Hematopoietic multipotent progenitor cell treated with erythropoietin and hydrocortisone succinate and interleukin-3 and kit ligand, for 15 days (in vitro differentiated cells): ENCODE measurements at places on chromosomes 1 and 21.

DNA sequence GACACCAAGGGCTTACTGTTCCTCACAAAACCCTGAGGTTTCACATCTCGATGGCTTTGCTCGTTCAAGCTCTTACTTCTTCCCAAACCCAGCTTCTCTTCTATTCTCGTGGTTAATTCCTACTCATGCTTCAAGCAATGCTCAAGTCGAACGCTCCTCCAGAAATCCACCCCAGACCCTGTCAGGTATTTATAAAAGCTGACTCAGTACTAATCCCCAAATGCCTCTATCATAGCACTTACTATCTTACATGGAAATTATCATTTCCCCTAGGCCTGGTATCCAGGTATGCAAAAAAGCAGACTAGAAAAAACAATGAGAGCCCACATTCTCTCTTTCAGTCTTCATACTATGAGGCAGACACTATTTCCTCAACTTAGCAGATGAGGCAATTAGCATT is 6.3 kb downstream of the EBNA1BP2 start:
- no peak for DNase-seq

DNA sequence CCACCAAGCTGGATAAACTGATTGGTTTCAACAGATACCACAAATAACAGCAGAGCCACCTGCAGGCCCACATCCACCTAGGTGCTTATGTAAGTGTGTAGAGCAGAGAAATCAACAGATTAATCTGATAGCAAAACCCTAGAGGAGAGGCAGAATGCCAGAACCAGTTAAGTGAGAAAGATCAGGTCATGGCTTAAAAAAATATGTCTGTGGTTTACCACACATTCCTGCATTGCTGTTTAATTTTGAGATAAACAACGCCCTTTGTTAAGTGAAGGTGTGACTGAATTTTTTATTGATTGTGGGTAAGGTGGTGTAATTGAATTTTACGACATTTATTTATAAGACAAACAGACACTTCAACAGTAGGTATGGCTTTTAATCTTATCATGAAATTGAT is 21.2 kb downstream of the CRNN start:
- DNase-seq, result no peak

DNA sequence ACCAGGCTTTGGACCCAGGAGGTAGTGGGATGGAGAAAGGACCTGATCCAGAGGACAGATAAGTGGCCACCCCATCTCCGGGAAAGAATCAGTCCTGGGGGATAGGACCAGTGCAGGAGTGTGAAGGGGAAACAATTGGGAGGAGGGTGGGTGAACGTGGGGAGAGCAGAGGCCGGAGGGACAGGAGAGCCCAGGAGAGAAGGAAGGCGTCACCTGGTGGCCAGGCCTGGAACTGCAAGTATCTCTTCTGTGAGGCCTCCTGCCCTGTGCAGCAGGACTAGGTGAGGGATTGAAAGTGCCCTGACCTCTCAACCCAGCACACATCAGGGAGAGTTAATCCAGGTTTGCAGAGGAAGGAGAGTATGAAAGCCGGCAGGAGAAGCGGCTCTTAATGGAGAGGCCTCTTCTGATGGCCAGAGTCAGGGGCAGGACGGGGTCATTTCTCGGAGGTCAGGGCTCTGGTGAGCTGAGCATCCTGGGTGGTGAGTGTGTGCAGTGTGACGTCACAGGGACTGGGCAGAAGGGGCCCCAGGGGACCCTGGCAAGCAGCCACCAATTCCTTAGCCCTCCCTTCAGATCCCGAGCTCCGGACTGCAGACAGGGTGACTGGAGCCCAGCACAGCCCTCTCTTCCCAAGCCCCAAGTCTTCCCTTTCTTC is 9.2 kb upstream of the LAD1 start:
- peak; percentile 71 for DNase-seq

DNA sequence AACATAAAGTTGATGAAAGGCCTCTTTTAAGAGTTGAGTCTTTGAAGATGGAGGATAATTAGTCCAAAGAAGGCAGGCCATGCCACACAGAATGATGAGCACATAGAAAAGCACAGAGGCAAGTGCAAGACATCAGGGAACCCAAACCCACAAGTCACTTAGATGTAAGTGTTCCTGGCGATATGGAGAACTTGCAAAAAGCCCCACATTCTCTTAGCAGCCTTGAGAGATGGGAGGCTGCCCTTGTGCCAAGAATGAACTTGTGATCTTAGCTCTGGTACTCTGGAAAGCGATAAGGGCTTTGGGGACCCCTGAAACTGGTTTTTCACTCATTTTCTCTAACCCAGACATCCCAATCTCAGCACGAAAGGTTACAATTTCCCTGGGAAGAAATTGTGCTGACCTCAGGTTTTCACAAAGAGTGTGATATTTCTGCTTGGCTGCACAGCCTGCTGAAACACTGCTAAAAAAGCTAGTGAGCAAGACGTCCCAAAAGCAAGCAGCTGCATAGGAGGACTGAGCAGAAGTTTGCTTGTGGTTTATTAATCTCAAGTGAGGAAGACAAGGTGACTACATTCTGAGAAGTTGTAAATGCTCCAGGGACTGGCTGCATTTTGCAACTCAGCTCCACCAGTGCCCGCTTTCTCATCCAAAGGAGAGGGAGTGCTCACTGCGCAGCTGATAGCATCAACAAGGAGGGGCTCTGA is 496.9 kb upstream of the CAMK1G start:
- DNase-seq, result no peak

DNA sequence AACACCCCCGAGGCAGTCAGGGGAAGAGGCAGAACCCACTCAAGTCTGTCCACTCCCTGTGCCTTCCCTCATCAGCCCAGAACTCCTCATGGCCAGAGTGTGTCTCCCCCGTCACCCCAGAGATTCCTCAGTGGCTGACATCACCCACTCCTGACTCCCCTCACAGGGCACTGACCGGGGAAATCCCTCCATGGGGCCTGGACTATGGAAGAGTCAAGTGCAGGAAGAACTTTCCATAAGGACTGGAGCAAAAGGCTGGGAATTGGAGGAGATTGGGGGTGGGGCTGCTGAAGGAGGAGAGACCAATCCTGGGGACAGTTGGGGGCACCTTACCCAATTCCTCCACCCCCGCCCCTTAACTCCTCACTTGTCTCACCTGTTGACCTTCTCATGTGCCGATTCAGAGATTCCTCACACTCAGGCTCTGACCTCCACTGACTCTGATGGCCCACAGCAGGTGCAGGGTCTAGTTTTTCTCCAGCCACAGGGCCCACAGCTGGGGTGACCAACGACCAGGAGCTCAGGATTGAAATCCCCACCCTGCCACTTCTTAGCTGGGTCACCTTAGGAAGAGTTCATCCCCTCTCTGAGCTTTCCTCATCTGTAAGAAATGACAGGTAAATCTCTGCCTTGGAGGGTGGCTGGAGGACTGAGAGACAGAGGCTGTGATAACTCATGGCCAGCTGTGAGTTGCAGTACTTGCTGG is 481 bp upstream of the EXTL1 start:
- no peak for DNase-seq

DNA sequence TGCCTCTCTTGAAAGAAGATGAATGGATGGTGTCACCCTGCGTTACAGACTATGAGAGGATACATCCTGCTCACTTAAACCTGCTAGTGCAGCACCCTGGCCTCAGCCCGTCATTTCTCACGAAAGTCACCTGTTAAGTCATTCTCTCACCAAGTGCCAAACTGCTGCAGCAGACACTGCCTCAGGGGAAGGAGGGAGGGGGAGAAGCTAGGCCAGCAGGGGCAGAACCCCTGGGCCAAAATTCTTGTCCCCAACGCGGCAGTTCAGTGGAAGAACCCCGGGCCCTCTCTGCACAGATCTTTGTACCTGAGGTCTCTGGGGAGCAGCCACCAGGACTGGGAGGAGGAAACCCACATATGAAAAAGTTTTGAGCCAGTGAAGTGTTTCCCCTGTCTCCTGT is 37.6 kb downstream of the SYT6 start:
- DNase-seq, result no peak

DNA sequence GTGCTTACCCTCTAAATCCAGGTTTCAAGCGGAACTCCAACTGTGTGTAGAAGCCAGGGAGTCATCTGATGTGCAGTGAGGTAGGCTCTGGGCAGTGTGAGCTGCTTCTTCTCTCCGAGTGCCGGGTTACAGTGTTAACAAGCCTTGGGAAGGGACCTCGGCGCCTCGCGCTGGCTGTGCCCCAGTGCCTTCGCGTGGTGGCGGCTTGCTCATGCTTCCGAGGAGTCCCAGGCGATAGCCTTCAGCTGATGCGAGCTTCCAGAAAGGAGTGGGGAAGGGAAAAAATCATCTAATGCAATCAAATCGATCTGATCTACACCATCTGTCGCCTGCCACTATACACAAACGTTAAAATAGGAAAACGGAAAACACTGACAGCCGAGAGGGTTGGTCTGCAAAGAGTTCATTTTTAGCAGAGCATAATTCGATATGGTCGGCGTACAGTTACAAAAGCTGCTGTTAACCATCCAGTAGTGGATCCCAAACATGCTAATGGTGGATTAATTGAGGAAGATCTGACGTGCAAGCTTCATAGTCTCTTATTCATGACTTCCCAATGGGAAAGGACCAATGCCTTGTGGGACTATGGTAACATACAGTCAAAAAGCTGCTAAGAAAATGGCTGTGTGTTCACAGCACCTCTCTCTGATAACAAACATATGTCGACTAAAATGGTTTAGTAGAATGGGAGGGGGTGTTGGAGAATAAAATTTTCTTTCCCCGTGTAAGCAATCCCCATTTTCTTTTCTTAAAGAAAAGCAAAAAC is 128.7 kb upstream of the DPYD start:
- DNase-seq, result no peak

- no peak for DNase-seq
Observed at GRCh38 chr1:14845851-14846250, 247.4 kb downstream of the KAZN start.
